ENCODE measurements at places on chromosomes 5 and 9.

DNA sequence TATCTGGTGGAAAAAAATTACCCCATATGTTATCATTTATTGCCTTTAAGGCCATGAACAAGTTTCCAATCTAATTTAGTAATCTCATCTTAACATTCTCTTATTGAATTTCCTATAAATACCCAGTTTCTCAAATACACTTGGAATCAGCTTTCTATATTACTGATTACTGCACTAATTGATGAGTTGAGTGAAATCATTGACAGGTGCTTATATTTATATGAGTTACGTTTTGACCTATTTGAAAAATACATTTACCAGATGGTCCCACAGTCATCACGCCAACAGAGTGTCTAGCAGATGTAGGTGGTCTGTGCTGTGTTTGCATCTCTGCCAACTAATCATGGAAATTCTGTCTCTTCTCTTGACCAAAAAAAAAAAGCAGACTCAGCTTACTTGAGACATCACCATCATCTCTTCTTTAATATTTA, 307.3 kb upstream of the NREP start:
- DNase-seq = no peak

GRCh38 chr5:138177941-138178515, 402 bp downstream of the BRD8 start:
- DNase-seq = peak; percentile 23

- DNase-seq = peak; percentile 79
Observed at GRCh38 chr9:114385397-114386181, 2.2 kb downstream of the AKNA start.

- no peak for DNase-seq
Observed at GRCh38 chr9:106869028-106869427, 6.1 kb downstream of the ZNF462 start.

GRCh38 chr9:98220911-98221310, 28.5 kb upstream of the CORO2A start:
- DNase-seq = no peak

DNA sequence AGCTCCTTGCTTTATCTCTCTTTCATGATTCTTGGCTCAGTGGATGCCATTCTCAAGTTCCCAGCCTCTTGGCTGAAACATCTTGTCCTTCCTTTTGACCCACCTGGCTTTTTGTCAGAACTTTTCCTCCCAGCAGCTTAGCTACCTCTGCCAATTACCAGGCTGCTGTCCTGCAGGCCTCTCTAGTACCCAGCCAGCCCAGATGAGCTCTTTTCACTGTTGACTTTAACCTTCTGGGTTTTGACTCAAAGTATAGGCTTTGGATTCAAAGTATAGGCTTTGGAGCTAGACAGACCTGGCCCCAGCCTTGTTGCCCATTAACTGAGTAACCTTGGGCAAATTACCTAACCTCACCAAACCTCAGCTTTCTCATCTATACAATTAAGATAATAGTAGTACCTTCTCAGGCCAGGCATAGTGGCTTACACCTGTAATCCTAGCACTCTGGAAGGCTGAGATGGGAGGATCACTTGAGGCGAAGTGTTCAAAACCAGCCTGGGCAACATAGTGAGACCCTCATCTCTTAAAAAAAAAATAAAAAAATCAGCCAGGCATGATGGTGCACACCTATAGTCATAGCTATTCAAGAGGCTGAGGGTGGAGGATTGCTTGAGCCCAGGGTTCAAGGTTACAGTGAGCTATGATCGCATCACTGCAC, 6.6 kb upstream of the TMEFF1 start:
- DNase-seq = no peak

DNA sequence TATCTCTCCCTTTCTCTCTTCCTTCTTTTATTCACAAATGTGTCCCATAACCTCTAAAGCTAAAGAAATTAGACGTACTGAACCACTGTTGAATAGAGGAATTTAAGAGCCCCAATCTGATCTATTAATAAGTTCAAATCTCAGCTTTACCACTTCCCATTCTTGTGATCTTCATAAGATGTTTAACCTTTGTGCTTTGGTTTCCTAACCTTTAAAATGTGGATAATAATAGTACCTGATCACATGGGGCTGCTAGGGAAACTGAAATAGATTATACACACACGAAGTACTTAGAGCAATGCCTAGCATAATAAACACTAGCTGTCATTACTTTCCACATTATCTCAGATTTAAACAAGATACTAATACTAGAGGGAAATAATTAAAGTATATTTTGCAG, 324.3 kb upstream of the SEMA6A start:
- DNase-seq = no peak

DNA sequence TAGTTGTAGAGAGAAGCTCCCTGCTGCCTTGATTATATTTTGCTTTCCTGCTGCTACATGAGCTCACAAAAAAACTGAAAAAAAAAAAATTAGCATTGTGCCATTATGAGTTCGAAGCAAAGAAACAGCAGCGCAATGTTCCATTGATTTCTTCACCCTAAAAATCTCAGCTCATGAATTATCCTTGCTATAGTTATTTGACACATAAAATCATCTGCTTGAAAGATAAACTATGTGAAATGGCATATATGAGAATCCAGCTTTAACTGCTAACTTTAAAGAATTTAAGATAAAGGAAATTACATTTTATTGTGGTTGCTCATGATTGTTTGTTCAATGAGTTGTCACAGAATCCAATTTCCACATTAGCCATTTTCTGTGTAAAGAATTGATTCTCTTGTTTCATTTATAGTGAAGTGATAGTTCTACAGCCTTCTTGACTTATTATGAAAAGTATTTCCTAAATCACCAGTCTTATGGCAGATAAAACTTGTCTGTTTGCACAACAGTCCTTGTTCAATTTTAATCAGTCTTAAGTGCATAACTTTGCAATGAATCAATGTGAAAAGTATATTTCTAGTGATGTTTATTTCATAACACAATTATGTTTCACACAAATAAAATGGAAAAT, 1275.0 kb upstream of the CDH9 start:
- DNase-seq = no peak

DNA sequence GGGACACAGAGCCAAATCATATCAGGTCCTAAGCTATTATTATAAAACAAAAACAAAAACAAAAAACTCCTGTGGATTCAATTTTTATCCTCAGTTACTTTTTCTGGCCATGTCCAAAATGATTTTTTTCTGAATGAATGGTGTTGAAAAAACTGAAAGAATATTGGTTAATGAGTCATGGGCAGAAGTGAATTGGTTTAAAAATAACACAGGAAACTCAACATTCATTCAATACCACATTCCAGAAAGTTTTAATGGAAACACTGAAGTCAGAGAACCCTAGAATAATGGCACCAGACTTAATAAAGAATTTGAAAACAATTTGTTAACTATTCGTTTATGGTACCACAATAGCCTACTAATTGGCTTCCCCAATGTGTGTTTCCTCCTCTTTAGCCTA, 102.4 kb upstream of the CDH9 start:
- no peak for DNase-seq

- DNase-seq = no peak
Observed at GRCh38 chr5:1470762-1471211, 25.5 kb upstream of the SLC6A3 start.

DNA sequence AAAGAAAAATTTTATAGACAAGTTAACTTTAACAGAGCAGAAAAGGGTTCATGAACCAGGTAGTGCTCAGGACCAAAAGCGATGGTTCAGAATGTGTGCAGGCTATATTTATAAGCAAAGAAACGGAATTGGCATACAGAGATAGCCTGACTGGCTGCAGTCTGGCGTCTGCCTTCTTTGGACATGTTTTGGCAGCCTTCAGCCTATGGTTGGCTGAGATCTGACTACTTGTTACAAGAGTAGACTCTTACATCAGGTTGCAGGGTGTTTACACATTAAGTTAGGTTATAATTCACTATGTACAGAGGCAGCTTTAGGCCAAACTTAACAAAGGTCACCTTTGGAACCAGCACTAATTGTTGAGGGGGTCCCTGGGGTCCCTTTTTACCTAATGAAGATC, 7.0 kb downstream of the NOP16 start:
- no peak for DNase-seq

- no peak for DNase-seq
Observed at GRCh38 chr5:95798048-95798447, 24.5 kb downstream of the GLRX start.

DNA sequence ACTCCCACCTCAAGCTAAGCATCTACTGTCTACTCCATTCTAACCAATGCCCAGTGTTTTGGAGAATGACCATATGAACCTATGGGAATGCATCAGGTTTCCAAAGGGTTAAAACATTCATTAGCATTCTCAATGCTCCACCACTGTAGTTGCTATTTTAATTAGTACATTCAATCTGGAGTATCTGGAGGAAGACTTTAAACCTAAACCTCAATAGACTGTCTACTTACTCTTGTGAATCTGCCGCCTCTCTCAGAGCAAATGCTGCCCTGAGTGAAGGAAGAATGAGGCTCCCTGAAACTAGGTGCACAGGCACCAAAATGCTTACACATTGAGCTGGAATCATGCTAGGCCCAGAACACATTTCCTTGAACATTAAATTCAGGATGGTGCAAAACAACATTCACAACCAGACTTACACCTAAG, 2.0 kb downstream of the ENC1 start:
- DNase-seq = no peak

DNA sequence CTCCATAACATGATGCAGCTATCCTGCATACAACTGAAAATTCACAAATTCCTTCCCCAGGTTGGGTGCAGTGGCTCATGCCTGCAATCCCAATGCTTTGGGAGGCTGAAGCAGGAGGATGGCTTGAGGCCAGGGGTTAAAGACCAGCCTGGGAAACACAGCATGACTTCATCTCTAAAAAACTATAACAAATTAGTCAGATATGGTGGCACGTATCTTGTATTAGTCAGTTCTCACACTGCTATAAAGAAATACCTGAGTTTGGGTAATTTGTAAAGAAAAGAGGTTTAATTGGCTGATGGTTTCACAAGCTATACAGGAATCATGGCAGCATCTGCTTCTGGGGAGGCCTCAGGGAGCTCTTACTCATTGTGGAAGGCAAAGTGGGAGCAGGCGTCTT, 56.4 kb upstream of the DAPK1 start:
- DNase-seq = no peak

- DNase-seq = no peak
Observed at GRCh38 chr5:154524181-154524580, 46.2 kb upstream of the HAND1 start.

DNA sequence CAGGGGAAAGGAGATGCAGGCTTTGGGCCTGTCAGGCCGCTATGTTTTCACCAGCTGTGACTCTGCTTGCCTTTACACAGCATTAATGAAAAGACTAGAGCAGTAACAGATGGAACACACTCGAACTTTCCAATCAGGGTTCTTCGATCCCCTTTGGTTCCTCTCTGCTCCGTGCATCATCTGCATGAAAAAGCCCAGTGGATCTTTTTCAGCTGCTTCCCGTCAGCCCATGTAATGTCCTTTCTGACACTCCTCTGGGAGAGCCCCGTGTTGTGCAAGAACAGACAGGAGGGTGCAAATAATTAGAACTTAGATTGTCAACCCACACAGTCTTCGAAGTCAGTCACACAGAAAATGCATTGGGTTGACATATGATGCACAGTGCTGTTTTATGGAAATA, 448.9 kb upstream of the ZNF462 start:
- DNase-seq = no peak

- no peak for DNase-seq
Observed at GRCh38 chr5:66702426-66702825, 106.2 kb downstream of the MAST4 start.

GRCh38 chr5:159522841-159523240, 192.6 kb upstream of the IL12B start:
- no peak for DNase-seq

Measured in CD4-positive, alpha-beta T cell (primary cell).